ENCODE measurements at places on chromosomes 16 and 17.

DNA sequence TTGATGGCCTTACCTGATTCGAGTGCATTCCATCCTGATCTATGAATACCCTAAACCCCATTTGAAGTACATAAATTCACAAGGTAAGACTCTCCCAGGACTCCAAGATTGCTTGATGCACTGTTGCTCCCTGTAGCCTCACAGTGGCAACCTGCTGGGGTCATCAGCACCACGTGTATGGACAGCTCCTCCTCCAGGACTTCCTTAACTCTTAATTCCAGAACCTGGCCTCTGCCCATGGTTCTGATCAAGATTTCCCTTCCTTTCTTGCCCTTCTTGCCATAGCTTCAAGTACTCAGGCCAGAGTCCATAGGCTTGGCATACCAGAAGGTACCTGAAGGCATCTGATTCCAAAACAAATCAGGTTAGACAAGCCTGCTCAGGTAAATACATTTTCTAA is 34.0 kb upstream of the NLK start:
- DNase-seq = no peak

DNA sequence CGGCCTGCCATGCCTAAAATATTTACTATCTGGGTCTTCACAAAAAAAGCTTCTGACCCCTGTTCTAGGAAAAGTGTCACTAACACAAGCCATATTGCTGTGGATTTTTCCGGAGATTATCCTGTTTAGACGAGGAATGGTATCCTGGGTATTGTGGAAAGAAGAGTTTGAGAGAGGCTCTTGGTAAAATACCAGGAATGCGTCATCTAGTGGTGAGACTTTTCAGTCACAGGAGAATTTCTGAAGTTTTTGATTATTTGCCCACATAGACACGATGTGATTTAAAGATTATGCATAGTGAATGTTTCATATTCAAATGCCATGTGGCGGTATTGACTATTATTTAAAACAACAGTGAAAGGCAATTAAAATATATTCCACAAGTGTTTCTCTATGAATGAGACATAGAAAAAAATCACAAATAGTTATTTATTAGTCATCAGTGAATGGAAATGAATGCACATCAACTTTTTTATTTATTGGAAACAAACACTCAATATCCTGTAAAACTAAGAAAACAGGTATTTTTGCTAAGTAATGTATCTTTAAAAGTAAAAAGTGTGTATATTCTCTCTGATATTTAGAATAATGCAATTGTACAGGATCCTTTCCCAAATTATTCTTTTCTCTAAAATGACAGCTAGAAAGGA is 7.8 kb downstream of the KRT28 start:
- no peak for DNase-seq

DNA sequence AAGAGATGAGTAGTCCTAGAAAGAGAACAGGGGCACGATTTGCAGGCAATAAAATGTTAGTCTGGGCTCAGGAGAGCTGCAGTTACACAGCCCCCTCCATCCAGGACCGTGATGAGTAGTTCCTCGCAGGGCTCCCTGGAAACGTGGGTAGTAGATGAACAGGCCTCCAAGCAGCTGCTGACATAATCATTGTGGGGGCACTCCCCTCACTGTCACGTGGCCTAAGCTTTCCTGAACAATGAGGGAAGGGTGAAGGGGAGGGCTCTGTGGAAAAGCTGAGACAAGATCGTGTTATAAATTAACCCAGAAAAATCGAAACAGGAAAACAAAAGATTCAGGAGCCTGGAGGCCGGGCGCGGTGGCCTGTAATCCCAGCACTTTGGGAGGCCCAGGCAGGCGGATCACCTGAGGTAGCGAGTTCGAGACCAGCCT is 1.3 kb upstream of the PER1 start:
- DNase-seq = no peak

GRCh38 chr16:84087001-84087400 is 29.7 kb downstream of the MBTPS1 start:
- DNase-seq = no peak

GRCh38 chr17:1422885-1423284 is 22.9 kb upstream of the YWHAE start:
- DNase-seq = no peak

DNA sequence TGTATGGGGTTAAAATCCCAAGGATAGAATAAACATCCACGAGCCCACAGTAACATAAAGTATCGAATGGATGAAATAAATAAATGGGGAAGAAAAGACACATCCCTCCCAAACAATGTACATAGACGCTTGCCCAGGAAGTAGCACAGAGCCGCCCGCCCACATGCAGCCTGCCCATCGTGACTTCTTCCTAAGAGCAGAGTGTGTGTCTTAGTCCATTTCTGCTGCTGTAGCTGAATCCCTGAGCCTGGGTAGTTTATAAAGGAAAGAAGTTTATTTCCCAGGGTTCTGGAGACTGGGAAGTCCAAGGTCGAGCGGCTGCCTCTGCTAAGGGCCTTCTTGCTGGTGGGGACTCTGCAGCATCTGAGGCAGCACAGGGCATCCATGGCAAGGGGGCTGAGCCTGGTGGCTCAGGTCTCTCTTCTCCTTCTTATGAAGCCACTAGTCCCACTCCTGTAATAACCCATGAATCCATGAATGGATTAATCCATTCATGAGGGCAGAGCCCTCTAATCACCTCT is 39.4 kb upstream of the ZNF469 start:
- no peak for DNase-seq

GRCh38 chr16:73506568-73507056 is 458.7 kb upstream of the ZFHX3 start:
- DNase-seq = no peak

- DNase-seq = no peak
Observed at GRCh38 chr17:43217614-43218087, 6.0 kb downstream of the TMEM106A start.

DNA sequence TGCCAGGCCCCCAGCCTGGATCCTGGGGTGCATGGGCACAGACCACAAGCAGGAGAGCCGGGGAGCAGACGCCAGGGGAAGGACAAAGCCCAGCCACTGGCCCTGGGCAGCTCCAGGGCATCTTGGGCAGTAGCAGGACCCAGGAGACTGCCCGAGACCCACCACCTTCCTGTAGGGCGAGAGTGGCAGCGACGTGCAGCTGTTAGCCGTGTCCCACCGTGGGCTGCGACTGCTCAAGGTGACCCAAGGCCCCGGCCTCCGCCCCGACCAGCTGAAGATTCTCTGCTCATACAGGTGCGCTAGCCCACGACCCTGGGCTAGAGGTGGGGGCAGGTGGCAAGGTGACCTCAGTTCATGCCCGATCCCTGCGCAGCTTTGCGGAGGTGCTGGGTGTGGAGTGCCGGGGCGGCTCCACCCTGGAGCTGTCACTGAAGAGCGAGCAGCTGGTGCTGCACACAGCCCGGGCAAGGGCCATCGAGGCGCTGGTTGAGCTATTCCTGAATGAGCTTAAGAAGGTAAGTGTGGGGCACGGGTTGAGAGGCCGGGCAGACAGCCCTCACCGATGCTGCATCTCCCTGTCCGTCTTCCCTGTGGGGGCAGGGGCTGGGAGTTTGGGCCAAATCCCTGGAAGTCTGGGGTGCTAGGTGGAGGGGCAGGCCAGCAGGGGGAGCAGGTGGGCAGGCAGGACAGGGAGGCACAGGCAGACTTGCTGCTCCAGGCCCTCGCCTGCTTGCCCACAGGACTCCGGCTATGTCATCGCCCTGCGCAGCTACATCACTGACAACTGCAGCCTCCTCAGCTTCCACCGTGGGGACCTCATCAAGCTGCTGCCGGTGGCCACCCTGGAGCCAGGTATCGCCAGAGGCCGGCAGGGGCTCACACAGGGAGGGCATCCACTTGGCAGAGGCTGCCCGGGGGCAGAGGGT is 13.5 kb upstream of the SMIM5 start:
- DNase-seq = no peak

GRCh38 chr17:40850293-40850972 is 16.6 kb downstream of the KRT12 start:
- no peak for DNase-seq

GRCh38 chr16:30553393-30553899 is 4.7 kb downstream of the ZNF764 start:
- DNase-seq = no peak

DNA sequence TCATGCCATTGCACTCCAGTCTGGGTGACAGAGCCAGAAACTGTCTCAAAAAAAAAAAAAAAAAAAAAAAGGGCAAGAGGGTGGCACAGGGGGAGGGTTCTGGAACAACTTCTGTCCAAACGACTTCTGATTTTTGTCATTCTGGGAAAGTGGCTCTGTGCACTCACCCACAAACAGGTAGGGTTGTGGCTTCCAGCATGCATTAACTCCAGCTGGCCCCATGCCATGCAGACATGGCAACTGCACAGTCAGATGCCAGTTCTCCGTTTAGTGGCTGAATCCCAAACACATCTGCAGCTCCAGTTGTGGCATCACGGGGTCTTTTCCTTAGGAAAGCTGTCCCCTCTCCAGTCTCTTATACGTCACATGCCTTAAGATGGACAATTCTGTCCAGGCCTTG is 30.3 kb downstream of the B4GALNT2 start:
- DNase-seq = no peak
